ENCODE measurements at places on chromosomes 1 and 21.
A peak's percentile ranks its signal among the peaks of the same experiment; 100 is the strongest.

GRCh38 chr1:39107341-39108290 lies 81.5 kb downstream of the NDUFS5 start:
- DNase-seq = no peak

- DNase-seq = no peak
These were observed at the start of gene RGS13 for GRCh38 chr1:192635939-192636338. Gene RGS13, plus strand, starts transcription at chr1:192636147. Its CDS starts 8,188 bp downstream, at chr1:192644335.

GRCh38 chr1:150535511-150536287 lies 13.5 kb upstream of the ADAMTSL4 start:
- DNase-seq = peak; percentile 97

- DNase-seq = peak; percentile 91
These were observed 893 bp upstream of the CFAP45 start for GRCh38 chr1:159900755-159901360.

GRCh38 chr1:156860113-156860627 lies 495 bp upstream of the NTRK1 start:
- DNase-seq = peak; percentile 72

DNA sequence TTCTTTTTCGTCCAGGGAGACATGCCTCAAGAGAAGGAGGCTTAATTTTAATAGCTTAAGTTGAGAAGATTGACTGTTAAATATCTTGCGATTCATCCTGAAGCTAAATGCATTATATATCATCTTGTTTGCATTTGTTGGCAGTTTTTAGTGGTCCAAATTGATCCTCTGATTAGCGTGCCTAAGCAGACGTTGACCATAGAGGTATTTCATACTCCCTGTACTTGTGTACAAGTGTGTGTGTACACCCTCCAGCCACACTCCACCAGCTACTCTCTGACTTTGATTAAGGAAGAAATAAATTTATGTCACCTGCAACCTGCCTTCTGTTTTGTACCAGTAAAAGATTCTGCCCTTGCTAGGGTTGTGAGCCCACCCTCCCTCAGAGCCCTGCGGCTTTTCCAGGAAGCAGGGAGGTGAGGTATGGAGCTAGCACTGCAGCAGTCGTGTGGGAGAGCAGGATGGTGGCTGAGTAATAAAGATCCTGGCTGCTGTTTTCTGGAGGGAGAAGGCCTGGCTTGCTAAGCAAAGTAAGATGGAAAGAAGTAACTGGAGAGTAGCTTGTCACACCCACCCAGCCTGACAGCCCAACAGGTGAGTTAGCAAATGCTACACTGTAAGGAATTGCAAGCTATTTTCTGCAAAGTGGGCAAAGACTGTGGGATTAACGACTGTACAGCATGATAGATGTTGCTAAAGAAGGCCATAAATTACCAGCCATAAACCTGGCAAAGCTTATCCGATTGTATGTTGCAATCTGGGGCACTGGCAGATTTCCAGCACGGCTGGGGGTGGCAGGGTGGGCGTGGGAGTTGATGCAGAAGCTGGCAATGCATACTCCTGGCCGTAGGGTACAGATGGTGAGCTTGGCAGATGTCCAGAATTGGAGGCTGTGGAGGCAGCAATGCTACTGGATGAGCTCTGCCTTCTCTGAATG lies 170.2 kb downstream of the TNR start:
- no peak for DNase-seq

DNA sequence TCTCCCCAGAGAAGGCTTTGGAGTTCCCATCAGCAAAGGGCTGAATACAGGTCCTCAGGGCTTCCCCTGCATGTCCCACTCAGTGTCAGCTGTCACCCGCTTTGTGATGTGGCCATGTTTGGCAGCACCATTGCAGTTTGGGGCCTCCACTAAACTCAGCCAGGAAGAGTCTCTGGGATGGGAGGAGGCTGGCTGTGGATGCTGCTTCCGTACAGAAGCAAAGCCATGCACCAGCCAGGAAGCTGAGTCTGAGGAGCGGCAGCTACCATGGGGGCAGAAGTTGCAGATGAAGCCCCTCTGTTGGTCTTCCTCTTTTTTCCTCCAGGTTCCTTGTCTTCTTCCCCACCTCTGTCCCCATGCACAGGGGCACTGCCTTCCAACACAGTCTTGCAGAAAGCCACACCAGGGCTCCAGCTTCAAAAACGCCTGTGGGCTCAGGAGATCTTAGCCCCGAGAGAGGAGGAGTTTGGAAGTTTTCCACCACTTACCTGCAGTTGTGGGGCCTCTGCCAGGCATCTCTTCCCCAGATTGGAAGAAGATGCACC lies 416.8 kb downstream of the NPHP4 start:
- no peak for DNase-seq

DNA sequence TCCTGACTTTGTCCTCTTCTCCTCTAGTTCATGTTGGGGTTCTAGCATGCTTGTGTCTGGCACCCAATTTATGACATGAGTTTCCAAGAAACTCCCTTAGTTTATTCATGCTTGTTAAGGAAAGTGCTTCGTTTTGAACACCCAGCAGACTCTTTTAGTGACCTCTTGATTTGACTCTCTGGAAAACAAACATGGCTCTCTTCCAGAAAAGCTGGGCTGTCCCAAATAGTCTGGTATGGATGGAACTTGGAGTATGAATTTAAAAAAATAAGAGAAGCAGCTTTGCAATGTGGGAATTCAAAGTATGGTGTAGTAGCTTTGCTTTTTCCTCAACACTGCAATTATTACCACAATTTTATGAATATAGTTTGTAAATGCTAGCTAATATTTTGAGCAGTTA lies 143.4 kb upstream of the C8B start:
- DNase-seq = no peak

DNA sequence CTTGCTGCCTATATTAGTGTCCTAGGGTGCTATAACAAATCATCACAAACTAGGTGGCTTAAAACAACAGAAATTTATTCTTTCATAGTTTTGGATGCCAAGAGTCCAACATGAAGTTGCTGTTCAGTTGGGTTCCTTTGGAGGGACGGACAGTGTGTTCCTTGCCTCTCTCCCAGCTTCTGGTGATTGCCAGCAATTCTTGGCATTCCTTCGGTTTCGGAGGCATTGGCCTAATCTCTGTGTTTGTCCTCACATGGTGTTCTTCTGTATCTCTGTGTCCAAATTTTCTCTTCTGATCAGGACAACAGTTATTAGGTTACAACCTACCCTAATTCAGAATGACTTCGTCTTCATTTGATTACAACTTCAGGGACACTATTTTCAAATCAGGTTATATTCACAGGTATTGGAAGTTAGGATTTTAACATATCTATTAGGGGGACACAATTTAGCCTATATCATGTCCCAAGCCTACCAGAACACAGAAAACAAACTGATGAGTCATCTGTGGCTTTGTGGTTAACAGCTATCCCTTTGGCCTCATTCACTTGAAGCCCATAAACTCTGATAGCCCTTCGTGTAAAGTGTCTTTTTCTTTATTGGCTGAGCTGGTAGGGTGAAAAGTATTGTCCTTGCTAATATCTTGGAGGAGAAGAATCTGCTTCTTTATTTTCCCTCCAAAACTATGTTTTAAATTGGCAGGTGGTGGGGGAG lies 83.2 kb upstream of the PAPPA2 start:
- DNase-seq = no peak

GRCh38 chr1:40171036-40171435 lies 9.8 kb downstream of the RLF start:
- DNase-seq = no peak

DNA sequence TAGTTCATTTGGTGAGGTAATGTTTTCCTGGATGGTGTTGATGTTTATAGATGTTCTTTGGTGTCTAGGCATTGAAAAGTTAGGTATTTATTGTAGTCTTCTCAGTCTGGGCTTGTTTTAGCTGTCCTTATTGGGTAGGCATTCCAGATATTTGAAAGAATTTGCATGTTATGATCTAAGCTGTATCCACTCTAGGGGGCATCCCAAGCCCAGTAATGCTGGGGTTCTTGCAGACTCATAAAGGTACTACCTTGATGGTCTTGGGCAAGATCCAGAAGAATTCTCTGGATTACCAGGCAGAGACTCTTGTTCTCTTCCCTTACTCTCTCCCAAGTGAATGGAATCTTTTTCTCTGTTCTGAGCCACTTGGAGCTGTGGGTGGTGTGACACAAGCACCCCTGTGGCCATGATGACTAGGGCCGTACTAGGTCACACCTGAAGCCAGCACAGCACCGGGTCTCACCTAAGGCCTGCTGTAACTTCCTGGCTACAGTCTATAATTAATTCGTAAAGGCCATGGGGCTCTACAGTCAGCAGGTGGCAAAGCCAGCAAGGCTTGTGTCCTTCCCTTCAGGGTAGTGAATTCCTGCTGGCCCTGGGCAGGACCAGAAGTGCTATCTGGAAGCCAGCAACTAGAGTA lies 74.8 kb upstream of the PDE4B start:
- peak; percentile 73 for DNase-seq

DNA sequence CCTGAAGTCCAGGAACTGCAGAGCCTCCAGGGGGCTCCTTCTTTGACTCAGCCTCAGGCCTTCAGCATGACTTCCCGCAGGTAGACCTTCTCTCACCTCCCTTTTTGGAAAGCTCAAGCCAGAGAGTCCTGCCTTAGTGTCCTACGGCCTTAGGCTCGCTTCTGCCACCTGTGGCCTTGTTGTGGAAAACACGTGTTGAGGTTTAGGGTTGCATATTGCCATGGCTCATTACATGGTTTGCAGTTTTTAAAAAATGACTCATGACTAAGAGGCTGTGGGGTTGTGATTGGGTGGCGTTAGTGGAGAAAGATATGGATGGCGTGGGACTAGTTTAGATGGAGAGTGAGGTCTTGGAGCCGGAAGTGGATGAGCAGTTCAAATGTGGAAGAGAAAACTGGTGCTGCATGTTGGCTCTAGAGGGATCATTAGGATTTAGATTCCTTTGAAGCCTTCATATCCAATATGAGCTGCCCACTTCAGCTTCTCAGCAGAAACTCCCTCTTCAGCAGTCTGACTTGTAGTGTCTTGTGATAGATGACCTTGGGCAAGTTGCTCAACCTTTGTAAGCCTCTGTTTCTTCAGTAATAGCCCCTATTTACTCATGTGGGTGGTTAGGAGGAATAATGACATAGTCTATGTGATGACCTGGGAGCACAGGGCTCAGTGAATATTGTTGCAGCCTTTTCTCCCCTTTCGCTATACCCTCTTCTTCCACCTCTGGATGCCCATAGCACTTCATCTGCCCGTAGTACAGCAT lies 6.5 kb upstream of the FGGY start:
- peak; percentile 91 for DNase-seq

DNA sequence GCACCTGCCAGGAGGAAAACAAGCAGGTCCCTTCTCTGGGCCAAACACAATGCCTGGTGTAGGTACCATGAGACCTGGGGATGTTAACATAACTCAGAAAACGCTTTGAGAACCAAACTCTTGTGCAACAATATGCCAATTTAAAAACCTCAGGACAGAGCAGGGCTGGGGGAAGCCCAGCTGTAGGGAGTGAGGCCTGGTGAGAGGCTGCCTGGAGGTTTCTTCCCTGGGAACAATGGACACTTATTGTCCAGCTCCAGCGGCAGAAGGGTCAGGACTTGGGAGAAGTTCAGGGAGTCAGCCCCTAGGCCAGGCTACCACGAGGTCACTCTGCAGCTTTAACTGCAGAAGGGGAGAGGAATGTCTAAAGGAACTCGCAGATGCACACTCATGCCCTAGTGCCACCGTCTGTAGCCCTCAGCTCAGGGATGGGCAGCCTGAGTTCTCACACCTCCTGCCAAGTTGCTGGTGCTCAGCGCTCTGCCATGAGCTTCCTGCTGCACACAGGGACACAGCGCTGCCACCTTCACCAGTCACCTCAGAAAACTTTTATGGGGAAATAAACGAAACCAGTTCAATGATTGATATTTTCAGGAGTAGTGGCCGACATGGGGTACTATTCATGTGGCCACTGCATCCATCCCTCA lies 8.5 kb downstream of the GPR157 start:
- no peak for DNase-seq

GRCh38 chr1:202685641-202686040 lies 24.6 kb downstream of the SYT2 start:
- no peak for DNase-seq

DNA sequence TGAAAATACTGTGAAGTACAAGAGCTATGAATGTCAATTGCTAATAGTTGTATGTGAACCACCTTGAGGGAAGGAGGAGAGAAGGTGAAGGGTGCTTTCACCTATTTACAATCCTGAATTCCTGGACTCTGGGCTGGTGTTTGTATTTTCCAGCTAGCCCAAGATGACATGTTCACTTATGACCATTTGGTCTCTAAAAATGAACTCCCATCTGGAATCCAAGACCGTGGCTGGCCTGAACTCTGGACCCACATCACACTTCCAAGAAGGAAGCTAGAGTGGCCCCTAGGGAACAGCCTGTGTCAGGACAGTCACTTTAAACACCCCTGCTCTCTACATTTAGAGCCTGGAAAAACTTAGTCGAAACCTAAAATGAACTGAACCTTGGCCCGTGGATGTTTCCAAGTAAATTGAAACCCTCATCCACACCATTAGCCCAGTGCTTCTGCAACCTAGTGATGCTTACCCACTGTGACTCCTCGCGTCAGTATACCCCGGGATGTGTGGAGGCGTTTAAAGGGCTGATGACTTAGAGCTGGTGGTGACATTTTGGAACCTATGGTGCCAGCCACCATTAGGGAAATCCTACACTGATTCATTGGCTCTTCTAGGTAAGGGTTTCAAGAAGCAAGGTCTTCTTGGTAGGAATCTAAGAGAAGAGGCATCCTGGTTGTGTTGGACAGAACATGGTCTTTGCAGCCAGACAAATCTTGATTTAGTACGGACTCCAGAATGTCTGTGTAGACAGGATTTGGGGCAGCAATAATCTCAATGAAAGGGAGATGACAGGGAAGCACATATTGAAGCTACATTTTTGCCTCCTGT lies 171.5 kb upstream of the IRF2BP2 start:
- no peak for DNase-seq

- DNase-seq = no peak
These were observed 347.7 kb upstream of the POU3F1 start for GRCh38 chr1:38394303-38394702.

- DNase-seq = peak; percentile 78
These were observed 36.3 kb downstream of the SMYD2 start for GRCh38 chr1:214317300-214317699.

GRCh38 chr1:109704173-109704572 lies 7.9 kb upstream of the GSTM5 start:
- no peak for DNase-seq

DNA sequence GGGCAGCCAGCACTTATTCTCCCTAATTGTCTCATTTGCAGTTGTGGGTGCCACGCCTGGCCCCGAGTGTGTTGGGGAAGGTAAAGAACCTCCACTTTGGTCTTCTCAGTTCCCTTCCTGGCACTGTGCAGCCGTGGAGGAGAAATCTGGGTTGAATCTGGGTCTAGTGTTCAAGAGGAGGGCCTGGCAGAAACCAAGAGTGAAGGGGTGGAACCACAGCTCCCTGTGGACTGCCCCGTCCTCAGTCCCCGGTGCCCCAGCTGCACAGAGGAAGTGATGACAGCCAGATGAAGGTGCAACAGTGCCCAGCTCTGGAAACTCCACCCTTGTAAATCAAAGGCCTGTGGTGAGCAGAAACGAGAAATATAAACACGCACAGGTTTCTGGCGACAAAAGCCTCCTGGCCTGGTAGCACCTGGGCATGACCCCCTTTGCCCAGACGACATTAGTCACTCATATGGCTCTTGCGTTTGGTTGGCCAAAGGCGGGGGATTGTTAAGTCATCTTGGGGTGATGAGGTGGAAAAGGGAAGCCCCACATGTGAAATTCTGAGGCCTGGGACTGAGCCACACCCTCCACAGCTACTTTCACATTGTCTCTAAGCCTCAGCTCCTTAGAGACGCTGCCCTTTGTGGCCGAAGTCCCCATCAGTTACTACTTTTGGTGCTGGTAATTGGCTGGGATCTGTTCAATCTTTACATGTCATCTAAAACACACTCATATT lies 4.2 kb upstream of the ECE1 start:
- DNase-seq = no peak

Measured in mesendoderm (in vitro differentiated cells).